D721Med (cell line): ENCODE measurements at places on chromosomes 16 and 17.
A peak's percentile ranks its signal among the peaks of the same experiment; 100 is the strongest.

GRCh38 chr17:2083613-2084035 is 28.7 kb downstream of the HIC1 start:
- DNase-seq, result no peak

GRCh38 chr16:8768692-8769091 is 28.7 kb downstream of the TMEM186 start:
- DNase-seq, result no peak

DNA sequence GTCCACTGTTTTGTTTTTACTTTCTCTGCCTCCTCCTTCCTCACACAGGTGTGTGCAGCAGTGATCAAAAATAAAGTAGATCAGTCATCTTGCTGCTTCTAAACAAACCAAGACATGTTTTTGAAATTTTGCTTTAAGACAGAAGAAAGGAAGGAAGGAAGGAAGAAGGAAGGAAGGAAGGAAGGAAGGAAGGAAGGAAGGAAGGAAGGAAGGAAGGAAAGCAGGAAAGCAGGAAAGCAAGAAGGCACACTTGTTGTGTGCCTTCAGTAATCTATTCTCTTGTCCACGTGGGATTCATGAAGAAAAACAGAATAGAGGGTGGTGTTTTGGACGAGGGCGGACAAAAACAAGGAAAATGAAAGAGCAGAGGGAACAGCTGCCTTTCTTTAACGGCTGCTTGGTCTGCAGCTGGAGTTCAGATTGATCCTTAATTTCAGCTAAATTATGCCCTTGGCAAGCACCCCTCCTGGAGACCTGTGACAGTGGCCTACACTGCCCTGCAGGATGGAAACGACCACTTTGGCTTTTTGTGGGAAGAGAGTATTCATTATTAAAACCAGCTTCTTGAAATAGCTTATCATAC is 188.5 kb upstream of the IRX3 start:
- no peak for DNase-seq

DNA sequence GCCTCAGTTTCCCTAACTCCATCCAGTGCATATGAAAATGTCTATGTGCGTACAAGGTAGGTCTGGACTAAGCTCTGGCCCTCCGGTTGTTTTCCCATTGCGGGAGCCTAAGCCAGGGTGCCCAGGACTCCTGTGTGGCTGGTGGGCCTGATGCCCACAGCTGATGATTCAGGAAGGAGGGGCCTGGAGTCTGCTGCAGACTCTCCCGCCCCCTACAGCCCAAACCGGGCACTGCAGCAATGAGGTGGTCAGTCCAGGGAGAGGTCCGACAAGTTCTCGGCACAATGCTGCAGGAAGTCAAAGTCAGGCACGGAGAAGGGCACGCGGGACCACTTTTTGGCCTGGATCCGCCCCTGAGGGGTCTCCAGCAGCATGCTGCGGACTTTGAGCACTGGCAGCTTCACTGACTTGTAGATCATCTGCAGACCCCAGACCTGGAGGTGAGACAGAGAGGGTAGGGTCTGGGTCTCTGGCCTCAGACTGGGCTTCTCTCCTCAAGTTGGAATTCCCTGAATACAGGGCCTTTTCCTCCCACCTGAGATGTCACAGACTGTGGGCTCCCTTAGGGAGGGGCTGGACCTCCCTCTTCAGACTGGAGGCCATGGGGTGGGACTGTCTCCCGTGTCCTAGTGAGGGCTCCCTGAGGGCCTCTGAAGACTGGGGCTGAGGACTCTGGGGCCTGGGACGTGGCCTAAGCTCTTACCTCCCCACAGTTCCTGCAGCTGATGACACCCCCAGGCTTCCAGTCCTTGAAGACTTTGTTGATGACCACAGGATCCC is 3.4 kb upstream of the ZNF385C start:
- peak; percentile 95 for DNase-seq

- peak; percentile 55 for DNase-seq
These were observed 672 bp upstream of the ALKBH5 start for GRCh38 chr17:18182978-18183333.

- no peak for DNase-seq
These were observed 14.3 kb upstream of the SRCIN1 start for GRCh38 chr17:38619937-38620550.

- no peak for DNase-seq
These were observed 5.9 kb upstream of the TRIM25 start for GRCh38 chr17:56919717-56920116.

DNA sequence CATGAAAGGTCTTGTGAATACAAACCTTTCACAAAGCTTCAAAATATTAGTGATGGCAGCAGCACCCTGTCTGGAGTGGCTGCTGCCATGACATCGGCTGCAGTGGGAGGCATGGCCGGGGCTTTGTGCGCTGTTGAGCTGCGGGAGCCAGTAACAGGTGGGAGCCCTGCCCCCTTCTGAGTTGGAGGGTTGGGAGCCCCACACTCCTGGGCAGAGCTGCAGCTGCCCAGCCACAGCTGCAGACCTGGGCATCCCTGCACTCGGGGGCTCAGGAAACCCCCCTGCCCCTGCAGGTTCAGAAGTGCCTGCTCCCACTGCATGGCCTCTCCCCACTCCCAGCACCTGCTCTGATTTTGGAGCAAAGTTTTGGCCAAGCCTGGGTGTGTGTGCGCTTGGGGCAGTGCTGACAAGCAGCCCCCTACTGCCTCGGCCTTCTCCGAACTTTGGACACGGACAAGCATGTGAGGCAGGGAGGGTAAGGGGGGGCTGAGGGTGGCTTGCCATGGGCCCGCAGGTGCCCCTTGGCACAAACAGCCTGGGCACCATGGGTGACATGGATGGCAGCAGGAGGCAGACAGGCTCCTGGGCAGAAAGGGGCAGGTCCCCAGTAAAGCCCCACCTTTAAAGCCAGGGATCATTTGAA is 42.7 kb downstream of the IST1 start:
- no peak for DNase-seq

- DNase-seq, result no peak
These were observed 18.2 kb upstream of the HP start for GRCh38 chr16:72036098-72036497.

DNA sequence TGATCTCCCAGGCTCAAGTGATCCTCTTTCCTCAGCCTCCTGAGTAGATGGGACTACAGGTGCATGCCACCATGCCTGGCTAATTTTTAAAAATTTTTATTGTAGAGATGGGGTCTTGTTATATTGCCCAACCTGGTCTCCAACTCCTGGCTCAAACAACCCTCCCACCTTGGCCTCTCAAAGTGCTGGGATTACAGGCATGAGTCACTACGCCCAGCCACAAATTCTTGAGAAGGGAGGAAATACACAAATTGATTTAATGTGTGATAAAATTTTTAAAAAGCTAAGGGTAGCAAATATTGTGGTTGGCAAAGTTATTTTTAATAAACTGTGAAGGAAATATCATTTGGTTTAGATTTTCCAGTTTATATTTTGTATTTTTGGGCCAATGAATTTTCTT is 9.6 kb downstream of the ITGAD start:
- DNase-seq, result no peak

DNA sequence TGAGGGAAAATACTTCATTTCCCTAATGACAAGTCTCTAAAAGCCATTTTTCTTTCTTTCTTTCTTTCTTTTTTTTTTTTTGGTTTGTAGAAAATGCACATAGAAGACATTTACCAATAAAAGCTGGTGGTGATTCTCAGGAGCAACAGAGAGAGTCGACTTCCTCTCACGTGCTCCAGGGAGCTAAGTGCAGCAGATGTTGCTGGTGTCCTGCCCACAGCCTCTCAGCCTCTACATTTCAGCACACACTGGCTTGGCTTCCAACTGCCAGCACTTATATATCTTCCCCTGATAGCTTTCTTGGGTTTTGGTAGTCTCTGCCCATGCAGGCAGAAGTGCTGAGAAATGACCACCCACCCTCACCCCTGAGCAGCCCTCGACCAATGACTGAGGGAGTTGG is 58.4 kb upstream of the MARCHF10 start:
- DNase-seq, result no peak

GRCh38 chr17:43784068-43784467 is 3.8 kb downstream of the CFAP97D1 start:
- no peak for DNase-seq

DNA sequence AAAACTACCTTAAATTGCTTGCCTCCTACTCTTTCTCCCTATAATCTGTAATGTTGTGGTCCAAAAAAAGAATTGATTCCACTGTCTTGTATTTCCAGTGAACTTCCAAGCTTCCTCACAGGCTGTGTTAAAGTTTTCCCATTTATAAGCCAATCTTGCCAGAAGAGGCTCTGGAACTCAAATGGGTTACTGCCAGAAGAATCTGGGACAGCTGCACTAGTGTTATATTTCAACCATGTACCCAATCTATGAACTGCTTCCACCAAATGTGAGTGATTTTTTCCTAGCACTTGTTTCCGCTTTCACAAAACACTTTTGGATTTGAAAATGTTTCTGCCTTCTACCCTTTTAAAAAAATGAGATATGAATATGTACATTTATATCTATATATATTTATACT is 1.8 kb downstream of the CCDC43 start:
- DNase-seq, result no peak
